Activated CD4-positive, CD25-positive, alpha-beta regulatory T cell (primary cell): ENCODE measurements at places on chromosomes 2 and 18.

- no peak for DNase-seq
These were observed 1.5 kb upstream of the BOLA3 start for GRCh38 chr2:74149247-74149525.

- DNase-seq, result no peak
These were observed 126.0 kb downstream of the NXPH2 start for GRCh38 chr2:138654146-138654545.

GRCh38 chr2:240369801-240370585 is 65.5 kb upstream of the GPC1 start:
- no peak for DNase-seq

DNA sequence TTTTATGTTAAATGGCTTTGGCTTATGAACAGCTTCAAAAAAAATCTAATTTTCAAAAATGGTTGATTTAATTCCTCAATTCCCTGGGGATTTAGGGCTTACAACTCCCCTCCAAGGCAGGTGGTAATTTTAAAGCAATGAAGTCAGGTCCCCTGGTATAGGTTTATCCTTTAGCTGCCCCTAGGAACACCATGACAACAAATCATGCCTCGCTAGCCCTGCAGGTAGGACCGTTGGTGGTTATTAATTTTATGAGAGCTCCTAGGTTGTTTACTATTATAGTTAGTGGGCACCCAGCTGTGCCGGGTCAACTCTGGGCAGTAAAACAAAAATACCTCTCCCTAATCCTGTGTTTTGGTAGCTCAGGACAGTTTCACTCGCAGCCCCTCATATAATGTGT is 26.2 kb upstream of the MBOAT2 start:
- DNase-seq, result no peak

- DNase-seq, result no peak
These were observed 298.1 kb downstream of the CBLN2 start for GRCh38 chr18:72246076-72246475.

- no peak for DNase-seq
These were observed 58.8 kb upstream of the SLC38A11 start for GRCh38 chr2:165013944-165014619.

- DNase-seq, result no peak
These were observed 24.2 kb downstream of the LRRC30 start for GRCh38 chr18:7255054-7255453.
